Activated CD4-positive, alpha-beta T cell treated with anti-CD3 and anti-CD28 coated beads for 1 hour (primary cell): ENCODE measurements at places on chromosomes 2 and 18.

DNA sequence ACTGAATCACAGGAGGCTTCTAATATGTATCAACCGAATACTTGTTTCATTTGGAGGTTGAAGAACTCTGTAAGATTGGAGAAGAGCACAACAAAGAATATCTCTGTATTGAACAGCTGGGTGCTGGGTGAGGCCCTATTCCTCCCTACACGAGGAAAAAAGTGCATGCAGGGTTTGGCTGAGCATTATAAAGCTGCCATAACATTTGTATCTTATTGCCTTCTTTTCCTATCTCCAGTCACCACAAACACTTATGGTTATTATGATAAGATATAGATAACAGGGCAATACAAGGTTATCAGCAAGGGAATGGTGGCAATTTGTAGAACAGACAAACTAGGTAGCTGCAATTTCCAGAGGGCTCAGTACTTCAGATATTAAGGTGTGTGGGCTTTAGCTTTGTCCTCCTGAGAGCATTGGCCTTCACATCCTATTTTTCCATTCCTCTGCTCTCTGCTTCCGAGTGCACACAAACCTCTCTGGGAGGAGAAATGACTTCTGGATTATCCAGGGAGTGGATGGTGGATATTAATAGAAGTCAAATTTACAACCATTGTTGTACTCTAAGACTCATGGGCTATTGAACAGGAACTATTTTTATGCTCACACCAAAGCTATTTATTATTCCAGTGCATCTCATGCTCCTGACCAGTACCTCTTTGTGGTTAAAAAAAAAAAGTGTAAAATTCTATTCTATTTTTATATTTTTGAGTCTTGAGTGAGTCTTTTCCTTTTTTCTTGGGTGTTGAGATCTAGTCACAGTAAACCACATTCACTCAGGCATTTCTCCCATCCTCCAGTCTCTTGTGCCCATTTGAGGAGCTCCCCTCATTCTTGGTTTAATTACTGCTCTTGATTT lies 248.4 kb downstream of the ETAA1 start:
- DNase-seq = no peak

DNA sequence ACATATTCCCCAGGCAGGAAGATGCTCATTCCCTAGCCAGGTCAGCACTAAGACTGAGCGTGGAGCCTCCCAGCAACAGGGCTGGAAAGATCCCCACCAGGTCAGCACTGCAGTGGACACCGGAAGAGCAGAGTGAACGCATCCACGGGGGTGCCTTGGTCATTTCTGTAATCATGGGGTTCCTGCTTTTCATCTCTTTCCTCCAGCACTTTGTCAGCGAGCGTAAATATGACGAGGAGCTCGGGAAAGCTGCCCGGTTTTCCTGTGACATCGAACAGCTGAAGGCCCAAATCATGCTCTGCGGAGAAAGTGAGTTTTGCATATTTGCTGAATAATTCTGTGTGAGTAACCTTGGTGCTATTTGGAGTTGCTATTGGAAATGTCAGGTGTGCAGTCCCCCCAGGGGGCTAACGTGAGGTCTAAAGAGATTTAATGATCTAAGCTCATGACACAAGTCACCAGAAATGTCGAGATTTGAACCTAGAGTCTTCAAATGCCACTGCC lies 40.1 kb downstream of the KCTD18 start:
- no peak for DNase-seq

- DNase-seq = no peak
These were observed 26.1 kb upstream of the SALL3 start for GRCh38 chr18:78953566-78953965.

- DNase-seq = peak; percentile 60
These were observed 73.8 kb downstream of the HDAC4 start for GRCh38 chr2:239326831-239327535.

DNA sequence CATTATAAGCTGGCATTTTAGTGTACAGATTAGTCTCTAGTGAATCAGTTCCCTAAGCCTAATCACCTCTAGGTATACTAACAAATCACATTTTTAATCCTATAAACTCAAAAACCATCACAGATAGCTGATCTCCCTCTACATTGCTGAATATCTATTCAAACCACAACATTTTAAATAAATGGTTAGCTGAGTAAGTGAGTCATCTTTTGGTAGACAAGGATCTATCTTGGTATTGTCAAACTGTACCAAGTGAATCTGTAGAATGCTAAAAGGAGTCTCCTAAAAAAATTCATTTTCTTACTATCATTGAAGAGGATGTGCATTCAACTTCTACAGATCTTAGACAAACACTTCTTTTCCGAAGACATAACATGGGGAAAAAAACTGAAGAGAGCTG lies 40.7 kb downstream of the INO80D start:
- DNase-seq = no peak

- DNase-seq = no peak
These were observed 18.4 kb downstream of the MRPS9 start for GRCh38 chr2:105056245-105056644.
